ENCODE measurements at places on chromosomes 6 and 20.

- DNase-seq: no peak
Observed at GRCh38 chr20:20702330-20703245, 9.9 kb downstream of the RALGAPA2 start.

DNA sequence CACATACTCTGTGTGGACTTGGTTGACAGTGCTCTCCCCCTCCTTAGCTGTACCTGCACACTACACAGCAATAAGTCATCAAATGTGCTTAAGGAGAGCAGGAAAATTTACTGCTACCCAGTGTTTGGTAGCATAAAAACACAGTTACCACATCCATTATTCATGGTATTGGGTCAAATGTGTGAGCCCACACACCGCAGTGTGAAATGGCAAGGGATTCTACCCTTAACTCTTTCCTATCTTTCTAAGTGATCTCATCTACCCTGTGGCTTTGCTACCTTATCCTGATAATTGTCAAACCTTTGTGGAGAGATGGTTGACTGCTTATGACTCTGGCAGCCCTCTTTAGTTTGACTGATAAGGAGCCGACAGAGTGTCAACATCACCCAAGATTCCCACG, 47.6 kb downstream of the STX11 start:
- no peak for DNase-seq

DNA sequence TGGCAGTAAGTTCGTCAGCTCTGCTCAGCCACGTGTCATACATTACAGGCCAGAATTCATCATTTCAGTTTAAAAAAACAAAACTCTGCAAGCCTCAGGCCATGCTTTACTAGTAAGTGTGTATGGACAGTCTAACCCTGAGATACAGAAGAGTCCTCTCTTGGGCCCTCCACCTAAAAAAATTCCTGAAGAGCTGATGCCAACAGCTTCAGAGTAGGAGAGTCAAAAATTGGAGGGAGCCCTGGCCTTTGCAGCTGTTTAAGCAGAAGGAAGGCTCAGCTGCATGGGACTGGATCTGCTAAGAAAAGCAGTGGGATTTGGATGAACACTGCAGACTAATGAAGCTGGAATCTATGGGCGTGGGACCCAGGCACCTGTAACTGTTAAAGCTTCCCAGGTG, 47.2 kb upstream of the FAM8A1 start:
- no peak for DNase-seq

DNA sequence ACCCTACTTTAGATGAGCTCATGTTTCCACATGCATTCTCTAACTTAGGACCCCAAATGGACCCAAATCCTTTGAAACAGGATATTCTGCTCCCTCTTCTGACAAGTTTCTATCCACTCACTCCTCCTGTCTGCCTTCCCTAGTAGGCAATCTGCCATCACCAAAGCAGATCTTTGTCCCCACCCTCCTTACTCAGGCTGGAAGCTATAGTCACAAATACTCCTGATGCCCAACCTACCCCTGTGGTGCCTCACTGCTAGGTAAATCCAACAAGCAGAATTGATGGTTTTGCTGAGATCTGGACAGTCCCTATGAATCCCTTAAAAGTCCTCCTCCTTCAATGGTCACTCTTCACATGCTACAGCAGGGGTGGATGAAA, 21.7 kb downstream of the ELOVL5 start:
- no peak for DNase-seq

DNA sequence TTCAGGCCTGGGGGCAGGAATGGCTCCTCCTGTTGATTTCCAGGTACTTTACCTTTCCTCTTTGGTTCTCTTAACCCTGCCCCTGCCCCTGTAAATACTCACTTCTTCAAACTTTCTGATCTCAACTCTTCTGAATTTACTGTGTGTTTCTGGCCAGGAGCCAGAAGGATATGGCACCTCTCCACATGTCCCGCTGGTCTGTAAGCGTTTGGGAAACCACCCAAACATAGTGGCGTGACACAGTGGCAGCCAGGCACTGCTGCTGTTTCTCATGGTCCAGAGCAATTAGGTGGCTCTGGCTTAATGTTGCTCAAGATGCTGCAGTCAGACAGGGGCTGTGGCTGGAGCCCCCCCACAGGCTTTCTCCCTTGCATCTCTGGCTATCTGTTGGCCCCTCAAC, 374.5 kb downstream of the RNGTT start:
- DNase-seq: no peak

- DNase-seq: no peak
Observed at GRCh38 chr6:131782764-131783163, 25.1 kb upstream of the ENPP1 start.

GRCh38 chr20:49786668-49787370, 25.8 kb upstream of the SLC9A8 start:
- no peak for DNase-seq

DNA sequence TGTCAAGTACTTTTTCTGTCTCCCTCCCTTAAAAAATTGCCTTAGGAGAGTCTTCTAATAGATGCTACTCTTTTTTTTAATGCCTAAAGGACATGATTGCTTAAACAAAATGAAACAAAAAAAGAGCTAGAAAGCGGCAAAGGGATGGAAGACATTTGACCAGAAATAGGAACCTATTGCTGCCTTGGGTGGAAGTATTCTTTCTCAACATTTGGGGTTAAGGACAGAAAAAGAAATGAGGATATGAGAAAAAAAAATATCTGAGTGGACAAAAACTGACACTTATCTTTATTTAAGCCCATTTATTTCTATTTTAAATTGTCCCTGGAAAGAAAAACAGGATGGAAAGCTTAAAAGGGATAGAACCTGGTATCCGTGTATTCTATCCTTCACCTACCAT, 664.9 kb upstream of the CITED2 start:
- DNase-seq: no peak
